ENCODE measurements at places on chromosomes 2 and 18.

DNA sequence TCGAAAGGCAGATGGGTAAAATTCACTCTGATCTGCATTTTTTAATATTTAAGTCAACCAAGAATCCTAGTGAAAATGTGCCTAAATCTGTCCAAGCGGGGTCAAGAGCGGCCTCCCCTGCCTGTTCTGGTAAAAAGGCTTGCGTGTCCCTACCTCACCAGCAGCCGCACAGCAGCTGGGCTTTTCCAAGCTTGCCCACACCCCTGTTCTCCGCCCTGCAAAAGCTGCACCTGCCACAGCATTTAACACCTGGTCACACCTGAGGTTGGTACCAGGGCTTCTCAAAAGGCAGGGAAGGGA is 25.8 kb upstream of the TMEM182 start:
- DNase-seq: no peak

GRCh38 chr18:37294951-37295350 is 270.6 kb downstream of the CELF4 start:
- peak; percentile 37 for DNase-seq

- no peak for DNase-seq
Observed at GRCh38 chr18:8781671-8782070, 76.3 kb downstream of the MTCL1 start.

GRCh38 chr2:174044556-174044955 is 79.4 kb upstream of the SP3 start:
- no peak for DNase-seq

DNA sequence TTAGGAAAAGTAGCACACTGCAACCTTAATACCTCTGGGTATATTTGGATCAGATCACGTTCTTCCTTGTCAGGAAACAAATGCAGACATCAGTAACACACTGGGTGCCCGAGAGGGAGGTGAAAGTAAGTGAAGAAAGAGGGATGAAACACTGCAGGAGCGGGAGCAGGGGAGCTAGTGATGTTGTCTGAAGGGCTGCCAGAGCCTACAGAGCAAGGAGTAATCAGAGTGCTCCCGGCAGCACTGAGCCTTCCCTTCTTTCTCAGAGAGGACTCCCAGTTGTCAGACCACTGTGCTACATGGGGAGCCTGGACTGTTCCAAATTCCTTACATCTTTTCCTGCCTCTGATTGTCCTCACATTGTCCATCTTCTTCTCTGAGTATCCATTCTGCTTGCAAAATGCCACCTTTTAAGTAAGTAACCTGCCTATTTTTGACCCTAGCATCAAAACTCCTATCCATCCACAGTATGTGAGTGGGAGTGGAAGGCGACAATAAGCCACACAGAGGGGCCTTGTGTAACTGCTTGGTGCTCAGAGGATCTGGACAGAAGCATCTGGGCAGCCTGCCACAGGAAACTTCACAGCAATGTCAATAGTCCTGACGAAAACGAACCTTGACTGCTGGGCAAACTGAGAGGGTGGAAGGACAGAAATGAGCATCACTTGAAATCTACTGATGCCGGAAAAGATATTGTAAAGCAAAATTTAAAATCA is 10.8 kb upstream of the NAB1 start:
- DNase-seq: peak; percentile 18

DNA sequence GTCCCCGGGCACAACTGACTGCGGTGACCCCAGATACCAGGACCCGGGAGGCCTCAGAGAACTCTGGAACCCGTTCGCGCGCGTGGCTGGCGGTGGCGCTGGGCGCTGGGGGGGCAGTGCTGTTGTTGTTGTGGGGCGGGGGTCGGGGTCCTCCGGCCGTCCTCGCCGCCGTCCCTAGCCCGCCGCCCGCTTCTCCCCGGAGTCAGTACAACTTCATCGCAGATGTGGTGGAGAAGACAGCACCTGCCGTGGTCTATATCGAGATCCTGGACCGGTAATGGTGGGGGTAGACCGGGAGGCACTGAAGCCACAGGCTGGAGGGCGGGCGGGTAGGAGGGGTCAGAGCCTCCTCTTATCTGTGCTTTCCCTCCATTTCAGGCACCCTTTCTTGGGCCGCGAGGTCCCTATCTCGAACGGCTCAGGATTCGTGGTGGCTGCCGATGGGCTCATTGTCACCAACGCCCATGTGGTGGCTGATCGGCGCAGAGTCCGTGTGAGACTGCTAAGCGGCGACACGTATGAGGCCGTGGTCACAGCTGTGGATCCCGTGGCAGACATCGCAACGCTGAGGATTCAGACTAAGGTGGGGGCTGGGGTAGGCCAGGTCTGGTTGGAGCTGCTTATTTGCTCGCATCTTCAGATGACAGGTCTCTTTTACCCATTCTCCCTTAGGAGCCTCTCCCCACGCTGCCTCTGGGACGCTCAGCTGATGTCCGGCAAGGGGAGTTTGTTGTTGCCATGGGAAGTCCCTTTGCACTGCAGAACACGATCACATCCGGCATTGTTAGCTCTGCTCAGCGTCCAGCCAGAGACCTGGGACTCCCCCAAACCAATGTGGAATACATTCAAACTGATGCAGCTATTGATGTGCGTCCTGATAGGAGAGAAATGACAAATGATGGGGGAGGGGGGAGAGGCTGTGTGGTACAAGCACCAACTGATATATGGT is 780 bp downstream of the HTRA2 start:
- DNase-seq: peak; percentile 60

- no peak for DNase-seq
Observed at GRCh38 chr2:54879598-54880332, 156.3 kb downstream of the EML6 start.
